ENCODE measurements at places on chromosomes 7 and 10.

- DNase-seq: no peak
Observed at GRCh38 chr10:89494575-89494974, 40.8 kb downstream of the SLC16A12 start.

DNA sequence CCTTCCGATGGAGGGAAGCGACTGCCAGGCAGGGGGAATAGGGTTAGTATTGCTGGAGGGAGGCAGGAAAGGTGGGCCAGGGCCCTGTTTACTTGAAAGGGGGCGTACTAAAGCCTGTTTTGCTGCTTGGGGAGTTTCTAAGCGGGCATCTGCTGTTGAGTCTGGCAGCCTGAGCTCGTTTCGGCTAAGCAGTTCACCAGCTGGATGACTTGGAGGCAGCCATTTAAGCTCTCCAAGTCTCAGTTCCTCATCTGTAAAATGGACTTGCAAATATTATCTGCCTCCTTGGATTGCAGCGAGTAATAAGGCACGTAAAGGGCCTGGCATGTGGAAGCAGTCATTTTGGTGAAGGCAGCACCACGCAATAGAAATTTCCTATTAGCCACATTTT, 44.0 kb downstream of the LDB3 start:
- DNase-seq: no peak

DNA sequence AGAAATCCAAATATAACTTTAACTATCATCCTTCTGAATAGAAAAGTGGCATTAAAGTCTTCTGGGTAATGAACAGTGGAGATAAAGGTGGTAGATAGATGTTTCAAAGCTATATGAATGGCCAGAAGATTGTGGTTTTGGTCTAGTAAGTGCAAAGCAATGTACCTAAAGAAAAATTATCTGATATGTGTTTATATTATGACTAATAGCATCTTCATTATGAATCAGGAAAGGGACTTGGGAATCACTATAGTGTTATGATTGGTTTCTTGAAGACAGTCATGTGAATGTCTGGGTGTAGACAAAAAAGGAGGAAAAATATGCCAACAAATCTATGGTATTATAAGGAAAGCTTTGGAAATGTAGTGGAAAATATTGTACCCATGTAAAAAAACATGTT, 3.0 kb downstream of the ZNF518A start:
- peak; percentile 12 for DNase-seq

- peak; percentile 88 for DNase-seq
Observed at GRCh38 chr10:79084012-79084971, 15.5 kb downstream of the ZMIZ1 start.

DNA sequence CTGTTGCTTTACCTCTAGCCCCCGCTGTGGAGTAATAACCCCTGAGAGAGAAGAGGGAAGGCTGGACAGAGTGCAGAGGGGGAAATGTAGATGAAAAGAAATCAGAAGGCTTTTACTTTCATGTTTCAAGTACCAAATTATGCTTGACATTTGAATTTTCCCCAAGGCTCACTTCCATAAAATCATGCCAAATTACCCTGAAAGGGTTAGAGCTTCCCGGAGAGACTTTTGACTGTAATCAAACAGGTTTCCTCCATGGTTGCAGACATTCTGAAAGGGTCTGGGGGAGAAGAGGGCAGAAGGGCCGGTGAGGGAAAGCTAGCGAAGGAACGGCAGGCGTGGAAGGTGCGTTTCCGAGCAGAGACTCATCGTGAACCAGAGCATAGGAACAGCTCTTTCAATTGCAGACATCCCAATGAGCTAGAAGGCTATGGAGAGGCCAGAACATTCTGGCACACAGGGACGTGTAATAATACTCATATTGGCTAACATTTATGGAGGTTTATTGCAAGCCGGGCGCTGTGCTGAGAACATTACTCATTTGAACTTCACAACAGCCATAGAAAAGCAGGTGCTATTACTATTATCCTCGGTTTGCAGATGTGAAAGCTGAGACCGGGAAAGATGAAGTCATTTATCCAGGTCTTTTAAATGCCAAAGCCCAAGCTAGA, 620.8 kb upstream of the AUTS2 start:
- DNase-seq: no peak

DNA sequence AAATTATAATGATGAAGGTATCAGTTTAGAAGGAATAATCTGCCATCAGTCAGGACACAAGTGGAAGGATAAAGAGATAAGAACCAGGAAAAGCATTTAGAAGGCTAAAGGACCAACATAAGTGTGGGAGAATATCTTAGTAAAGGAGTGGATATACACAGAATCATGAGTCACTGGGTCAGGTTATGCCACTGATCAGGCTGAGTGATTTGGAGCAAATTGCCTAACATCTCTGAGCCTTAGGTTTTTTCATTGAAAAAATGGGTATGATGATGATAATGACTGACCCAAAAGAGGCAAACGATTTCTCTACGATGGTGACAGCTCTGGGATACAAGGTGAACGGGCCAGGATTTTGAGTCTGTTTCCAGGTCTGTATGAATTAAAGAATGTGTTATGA, 2.8 kb upstream of the CUL1 start:
- no peak for DNase-seq

DNA sequence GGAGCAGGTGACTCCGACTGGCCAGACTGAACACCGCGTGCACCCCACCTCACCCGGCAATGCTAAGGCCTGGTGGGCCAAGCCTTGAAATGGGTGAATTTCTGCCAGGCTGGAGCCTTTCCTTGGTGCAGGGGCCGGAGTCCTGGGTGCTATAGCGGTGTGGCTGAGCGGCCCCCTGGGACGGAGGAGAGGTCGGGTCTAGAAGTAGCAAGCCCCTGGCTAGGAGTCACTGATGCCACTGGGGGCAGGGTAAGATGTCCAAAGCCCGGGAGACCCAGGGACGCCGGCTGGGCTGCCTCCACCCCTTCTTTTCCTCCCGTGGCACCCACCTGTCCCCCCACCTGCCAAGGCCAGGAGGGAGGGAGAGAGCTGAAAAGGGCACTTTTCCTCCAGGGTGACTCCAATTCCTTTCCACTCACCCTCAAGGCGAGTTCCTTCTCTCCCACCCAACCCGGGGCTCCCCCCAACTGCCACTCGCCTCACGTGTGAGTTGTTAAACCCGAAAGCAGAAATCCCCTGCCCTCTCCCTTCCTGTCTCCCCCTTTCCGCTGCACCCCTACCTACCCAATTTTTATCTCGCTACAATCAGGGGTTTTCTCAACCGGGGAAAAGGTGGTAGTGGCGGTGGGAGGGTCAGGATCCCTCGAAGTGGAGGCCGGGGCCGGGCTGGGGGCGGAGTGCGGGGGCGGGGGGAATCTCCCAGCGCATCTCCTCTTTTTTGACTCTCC, 6.0 kb upstream of the GATA3 start:
- no peak for DNase-seq

- peak; percentile 37 for DNase-seq
Observed at GRCh38 chr7:139730746-139731612, 46.8 kb downstream of the HIPK2 start.

GRCh38 chr7:88350118-88350517, 43.4 kb upstream of the STEAP4 start:
- DNase-seq: no peak

DNA sequence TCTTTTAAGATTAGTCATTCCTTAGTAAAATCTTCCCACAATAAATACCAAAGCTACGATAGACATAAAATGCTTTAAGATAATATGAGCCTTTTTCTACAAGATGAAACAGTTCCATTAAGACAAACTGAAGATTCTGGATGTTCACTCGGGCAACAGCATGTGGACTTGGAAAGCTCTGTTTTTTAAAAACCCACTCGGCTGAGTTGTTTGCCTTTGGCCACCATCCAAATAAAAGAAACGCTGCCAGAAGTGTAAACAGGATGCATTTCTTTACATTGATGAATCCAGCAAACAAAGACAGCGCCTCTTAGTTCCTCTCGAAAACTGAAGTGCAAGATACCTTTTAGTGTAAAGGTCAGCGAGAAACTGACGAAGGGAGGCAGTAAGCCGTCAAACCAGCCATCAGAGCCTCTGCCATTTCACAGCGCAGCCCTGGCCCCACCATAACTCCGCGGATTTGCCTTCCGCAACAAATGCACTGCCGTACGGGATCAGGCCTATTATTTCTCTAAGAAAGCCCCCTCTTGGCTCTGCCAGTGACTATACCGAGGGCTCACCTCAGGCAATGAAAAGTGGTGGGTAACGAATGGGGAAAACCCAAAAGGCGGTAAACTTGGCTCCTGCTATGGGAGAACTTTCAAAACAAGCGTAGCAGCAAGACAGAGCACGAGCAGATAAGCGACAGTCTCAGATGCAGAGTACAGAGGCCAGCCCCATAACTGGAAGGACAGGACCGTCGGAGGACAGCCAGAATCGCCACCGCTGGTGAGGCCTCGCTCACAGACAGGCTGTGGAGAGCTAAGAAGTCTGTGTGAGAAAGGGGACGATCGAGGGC, 41.4 kb downstream of the GNA12 start:
- DNase-seq: no peak

GRCh38 chr10:5461914-5462840, 37.2 kb downstream of the CALML5 start:
- DNase-seq: no peak

DNA sequence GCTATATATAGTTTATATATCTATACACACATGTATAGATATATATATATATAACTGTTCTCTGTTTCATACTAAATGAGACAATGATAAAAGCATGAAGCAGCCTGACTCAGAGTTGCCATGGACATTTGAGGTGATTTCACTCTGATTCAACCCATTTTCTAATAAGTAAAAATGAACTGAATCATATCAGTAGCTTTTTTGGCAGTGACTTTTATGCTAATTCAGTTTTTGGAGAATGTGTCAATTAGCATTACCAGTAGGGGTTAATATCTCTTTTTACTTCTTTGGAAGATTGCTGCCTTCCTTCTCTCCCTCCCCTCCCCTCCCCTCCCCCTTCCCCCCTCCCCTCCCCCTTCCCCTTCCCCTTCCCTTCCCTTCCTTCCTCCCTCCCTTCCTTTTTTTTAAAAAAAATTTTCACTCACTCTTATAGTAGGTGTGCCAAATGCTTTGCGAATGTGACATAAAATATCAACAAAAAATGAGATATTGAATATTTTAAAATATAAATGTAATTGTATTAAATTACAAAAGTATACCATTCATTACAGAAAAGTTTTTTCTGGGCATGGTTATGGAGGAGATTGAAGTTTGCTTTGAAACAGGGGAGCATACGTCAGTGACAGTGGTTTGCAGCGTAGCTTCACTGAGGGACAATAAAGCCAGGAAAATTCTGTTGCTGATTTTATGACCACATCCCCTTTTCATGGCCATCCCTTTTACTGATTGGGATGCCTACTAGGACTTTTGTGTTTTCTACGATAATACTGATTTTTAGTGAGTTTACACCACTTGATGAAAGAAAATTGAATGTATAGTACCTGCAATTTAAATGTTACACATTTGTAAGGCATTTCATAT, 64.0 kb upstream of the KLF6 start:
- no peak for DNase-seq

DNA sequence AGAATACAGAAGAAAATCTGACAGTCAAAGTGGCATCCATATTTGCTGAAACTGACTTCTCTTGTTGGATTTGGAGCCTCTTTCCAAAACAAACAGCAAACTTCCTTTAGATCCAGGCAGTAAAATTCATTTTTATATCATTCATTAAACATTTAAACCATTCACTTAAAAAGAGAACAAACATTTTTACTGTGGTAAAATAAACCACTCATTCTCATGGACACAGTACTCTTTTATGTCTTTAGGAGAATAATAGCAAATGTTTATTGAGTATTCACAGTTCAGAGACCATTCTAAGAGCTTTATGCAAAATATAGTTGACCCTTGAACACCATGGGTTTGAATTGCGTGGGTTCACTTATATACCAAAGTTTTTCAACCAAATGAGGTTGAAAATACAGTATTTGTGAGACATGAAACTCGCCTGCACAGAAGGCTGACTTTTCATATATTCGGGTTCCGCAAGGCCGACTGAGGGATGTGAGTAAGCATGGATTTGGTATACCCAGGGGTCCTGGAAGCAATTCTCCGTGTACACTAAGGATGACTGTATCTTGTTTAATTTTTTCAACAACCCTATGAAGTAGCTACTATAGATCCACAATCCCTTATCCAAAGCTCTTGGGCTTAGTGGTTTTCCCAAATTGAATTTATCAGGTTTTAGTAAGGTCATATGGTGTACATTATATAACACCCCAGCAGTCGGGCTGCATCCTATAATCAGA, 49.1 kb downstream of the ATXN7L1 start:
- DNase-seq: no peak

DNA sequence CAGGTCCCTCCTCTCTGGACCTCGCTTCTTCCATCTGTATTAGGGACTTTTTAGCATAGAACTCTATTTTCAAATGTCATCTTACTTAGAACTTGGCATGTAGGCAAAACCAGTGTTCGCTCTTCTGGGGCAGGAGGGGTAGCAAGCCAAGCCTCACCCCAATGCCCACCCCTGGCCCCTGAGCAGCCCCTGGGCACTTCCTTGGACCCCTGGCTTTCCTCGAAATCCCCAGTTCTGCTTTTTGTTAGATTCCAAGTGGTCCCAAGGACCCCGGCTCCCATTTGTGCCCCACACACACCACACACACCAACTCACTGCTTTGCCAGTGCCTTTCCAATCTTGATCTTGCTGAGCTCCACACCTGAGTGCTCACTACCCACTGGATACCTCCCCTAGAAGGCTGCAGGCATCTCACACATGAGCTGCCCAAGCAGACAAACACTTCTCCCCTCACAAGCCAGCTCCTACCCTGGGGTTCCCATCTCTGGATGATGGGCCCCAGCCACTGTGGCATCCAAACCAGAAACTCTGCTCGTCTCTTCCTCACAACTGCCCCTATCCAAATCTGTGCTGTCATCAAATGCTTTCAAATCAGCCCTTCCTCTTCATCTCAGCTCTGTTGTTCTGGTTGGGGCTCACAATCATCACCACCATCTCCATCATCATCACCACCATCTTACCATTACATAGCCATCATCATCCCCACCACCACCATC, 167.9 kb upstream of the ZMIZ1 start:
- no peak for DNase-seq

DNA sequence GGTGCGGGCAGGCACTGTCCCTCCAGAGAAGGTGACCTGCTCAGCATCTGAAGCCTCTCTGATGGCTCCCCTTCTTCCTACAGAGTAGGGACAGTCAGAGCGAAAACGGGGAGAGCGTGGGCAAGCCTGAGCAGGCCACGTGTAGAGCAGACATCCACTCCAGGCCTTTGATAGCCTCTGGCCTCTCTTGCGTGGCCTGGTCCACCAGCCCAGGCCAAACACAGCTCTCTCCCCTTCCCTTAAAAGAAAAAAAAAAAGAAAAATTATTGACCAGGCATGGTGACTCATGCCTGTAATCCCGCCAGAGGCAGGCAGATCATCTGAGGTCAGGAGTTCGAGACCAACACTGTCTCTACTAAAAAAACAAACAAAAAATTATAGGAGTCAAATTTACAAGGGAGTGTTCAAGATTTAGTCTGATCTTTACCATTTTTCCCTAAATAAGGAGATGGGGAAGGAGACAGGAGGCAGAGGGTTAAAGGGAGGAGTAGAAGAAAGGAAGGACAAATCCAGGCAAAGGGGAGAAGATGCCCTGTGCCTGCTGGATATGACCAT, 84.8 kb downstream of the PLXNA4 start:
- DNase-seq: no peak

Measured in kidney glomerular epithelial cell (primary cell).